ENCODE measurements at places on chromosomes 6 and 20.

- DNase-seq: no peak
Measured at GRCh38 chr20:3635346-3635745, 27.9 kb downstream of the GFRA4 start.

- DNase-seq: no peak
Measured at GRCh38 chr20:14600527-14600926, 263.1 kb upstream of the FLRT3 start.

DNA sequence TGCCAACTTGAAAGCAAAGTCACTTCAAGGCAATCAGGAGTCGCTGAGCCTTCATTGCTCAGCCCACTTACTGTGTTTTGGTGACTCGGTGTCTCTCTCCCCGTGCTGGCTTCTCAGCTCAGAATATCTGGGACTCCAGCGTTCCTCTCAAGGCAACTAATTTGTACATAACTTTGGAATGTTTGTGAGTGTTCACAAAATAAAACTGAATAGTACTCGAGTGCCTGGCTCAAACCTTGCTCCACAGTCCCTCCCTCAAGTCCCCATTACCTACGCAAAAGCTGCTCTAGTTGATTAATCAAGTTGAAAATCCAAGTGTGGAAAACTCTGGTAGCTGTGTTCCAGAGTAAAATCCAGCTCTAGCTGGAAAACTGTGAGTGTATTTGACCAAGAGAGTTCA, 8.6 kb downstream of the IPCEF1 start:
- no peak for DNase-seq

DNA sequence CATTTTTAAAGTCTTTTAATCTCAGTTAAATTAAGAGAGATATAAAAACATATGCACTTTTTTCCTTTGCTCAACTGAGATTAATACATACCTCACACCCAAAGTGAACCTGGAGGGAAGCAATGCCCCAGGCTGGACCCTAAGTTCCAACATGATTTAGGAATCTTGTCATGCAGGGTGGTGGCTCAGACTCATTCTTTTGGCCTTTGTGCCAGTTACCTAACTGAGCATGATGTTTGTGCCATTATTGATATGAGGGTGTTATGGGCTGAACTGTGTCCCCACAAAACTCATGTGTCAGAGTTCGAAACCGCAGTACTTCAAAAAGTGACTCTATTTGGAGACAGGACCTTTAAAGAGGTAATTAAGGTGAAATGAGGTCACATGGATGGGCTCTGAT, 188.0 kb downstream of the ARHGAP18 start:
- DNase-seq: no peak

DNA sequence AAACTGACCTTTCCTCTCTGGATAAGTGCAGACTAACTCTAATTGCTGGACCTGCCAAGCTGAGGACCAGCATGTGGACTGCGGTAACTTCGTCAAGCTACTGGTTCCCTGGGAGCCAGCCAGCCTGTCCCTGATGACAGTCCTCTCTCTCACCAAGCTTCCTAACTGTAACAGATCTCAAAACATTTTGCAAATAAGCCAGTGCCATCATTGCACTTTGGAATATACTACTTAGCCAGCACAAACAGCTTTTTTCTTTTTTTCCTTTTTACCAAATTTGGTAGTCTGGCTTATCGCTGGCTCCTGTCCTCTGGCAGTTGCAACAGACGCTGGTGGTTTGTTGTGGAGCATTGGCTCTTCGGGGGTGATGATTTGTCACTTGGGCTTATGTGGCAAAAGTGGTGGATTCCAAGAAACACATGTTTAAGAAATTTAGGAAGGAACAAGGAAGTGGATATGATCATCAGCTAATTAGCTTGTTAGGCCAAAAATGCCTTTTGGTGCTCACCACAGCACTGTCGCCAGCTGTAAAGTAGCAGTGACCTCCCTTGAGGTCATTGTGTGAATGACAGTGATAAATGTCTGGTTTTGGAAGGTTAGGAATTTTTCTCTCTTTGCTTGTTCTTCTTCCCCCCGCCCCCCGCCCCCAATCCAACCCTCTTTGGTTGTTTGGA, 171.7 kb downstream of the CLIC5 start:
- peak; percentile 82 for DNase-seq

GRCh38 chr6:134437376-134437775, 119.5 kb upstream of the SGK1 start:
- peak; percentile 44 for DNase-seq

- peak; percentile 91 for DNase-seq
Measured at GRCh38 chr6:56693246-56693607, 50.5 kb upstream of the DST start.

DNA sequence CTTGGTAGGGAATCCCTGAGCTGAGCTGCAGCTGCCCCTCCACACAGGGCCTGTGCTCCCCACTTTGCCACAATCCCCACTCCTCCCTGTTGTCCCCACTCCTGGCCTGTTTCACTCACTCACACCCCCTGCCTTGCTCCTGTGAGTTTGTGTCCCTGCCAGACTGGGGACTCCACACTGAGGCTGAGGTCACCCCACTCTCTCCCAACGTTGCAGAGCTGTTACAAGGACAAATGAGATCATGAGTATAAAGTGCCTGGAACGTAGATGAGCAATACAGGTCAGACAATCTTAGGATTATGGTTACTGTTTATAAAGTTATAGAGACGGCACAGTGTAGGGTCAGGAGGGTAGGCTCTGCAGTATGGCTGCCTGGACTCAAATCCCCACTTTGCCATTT, 426.0 kb upstream of the SULF2 start:
- no peak for DNase-seq

GRCh38 chr6:144485531-144485930, 200.4 kb downstream of the UTRN start:
- DNase-seq: no peak

DNA sequence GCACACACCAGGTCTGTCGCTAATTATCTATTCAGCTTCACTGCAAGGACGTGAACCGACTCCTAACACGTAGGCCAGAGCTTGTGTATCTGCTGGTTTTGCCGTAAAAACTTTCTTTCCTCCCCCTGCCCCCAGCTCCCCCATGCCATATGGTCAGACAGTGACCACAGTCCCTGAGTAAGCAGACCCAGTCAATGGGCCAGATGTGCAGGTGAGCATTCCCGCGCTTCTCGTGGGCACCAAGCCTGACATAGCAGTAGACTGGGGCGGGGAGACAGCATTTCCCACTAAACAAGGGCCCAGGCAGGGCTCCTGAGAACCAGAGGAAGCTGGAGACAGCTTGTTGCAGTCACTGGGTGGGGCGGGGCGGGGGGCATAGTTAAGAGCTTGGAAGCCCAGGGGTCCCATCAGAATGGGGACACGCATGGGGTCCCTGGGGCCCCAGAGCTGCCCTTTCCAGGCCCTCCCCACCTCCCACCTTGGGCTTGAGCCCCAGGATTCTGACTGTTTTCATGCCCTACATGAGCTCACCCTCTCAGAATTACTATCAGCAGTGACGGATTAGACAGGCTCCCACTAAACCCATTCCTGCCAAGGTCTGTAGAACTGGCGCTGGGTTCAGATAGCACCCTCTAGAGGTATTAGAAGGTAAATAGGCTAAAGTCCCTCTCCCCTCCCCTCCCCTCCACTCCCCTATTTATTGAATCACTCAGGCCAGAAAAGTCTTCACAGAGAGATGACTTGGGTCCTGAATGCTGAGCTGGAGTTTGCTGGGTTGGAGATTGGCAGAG, 51.8 kb downstream of the CDH26 start:
- peak; percentile 4 for DNase-seq

GRCh38 chr6:10531503-10531902, 10.4 kb downstream of the GCNT2 start:
- DNase-seq: no peak

GRCh38 chr6:141540207-141540606, 592.5 kb upstream of the GJE1 start:
- DNase-seq: peak; percentile 28

DNA sequence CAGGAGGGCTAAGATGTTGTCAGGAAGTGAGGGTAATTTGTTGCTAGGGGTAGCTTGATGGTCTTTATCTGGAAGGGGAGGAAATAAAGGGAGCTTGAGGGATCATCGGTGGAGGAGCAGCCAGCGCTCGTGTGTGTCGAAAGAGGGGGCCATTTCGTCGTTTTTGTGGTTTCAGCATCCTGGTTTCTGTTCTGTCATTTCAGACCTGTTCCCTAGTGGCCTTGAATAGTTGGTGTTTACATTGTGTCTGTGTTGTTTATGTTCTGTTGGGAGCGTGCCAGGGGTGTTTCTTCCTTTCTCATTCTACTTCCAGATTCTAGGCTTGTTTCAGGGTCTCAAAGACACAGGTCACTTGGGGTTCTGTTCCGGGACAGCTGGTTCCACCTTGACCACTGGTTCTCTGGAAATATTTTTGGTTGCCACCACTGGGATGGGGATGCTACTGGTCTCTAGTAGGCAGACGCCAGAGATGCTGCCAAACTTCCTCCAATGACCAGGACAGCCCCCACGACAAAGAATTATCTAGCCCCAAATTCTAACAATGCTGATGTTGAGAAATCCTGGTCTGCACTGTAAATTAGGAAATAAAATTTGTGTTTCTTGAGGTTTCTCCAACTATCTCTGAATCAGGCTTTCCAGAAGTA, 113.9 kb upstream of the NAA20 start:
- DNase-seq: no peak

- no peak for DNase-seq
Measured at GRCh38 chr6:16839631-16840179, 78.4 kb upstream of the ATXN1 start.

DNA sequence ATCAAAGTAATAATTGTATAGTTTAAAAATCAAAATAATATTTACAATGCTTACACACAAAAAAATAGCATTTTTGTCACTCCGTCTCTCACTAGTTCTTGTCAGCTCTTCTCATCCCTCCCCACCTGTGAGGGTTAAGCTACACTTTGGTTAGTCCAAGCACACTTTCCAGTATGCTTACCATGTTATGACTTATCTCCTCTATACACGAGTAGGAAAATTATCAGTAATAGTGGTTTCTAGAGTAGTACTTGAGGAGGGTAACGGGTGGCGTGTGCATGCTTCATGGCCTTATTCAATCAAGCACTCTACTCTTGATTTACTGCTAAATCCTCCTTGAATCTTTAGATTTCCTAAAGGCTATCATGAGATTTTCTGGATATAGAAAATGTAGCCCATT, 443.7 kb downstream of the UTRN start:
- no peak for DNase-seq

GRCh38 chr6:125804264-125804663, 13.5 kb downstream of the NCOA7 start:
- no peak for DNase-seq

GRCh38 chr6:86017236-86017635, 374.6 kb upstream of the SYNCRIP start:
- DNase-seq: no peak

DNA sequence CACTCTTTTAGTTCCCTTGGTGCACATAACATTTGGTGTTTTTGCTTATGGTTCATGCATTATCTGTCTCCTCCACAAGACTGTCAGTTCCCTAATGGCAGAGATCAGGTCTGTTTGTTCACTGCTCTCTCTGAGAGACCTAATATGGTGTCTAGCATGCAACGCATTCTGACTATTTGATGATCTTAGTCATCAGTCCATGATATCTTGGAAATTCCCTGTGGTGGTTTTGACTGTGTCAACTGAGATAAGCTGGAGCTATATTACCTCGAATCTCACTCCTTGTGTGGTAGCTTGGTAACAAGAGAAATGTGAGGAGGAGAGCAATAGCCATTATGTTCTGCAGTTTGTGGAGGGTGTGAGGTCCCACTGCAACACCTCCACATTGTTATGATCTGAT, 229.8 kb downstream of the FRK start:
- DNase-seq: no peak

DNA sequence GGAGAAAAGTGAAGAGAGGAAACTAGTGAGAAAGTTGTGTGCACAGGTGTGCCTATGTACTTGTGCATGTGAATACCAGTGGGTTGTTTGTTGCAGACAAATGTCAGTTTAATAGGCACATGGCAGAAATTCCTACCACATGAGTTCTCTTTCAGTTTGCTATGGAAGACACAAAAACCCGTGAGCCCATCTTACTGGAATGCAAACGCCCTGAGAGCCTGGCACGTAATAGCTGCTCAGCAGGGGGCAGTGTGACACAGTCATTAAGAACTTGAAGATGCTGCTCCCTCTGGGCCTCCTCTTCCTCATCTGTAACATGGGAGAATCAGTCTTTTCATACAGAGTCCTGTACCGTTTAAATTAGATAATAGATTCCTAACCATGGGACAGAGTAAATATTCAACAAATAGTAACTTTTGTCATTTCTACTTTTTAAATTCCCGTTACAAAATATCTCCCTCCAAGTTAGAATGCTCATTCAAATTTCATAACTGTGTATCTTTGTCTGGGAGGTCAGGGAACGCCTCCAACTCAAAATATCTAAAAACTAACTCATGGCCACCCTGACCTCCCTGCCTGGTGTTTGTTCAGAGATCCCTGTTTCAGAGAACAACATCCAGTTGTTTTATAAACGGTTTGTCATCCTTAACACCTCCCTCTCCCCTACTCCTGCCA, 802.9 kb downstream of the MAFB start:
- DNase-seq: peak; percentile 93

DNA sequence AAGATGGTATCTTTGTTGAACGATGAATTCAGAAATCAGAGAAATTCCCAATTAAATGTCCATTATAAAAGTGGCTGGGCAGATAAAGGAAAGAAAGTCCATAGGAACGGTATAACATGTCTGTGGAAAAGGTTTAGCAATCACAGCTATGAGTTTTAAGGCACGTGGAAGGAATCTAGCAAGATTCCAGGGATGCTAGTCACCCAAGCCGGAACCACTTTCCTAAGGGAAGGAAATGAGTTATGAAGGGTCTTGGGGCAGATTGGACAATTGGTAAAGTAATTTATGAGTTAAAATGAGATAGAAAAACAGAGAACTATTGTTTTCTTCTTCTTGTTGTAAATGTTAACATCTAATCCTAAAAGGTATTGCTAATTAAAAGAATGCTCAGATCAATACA, 384.8 kb downstream of the ADGRB3 start:
- DNase-seq: peak; percentile 76

- no peak for DNase-seq
Measured at GRCh38 chr6:492178-492577, 100.6 kb downstream of the IRF4 start.

GRCh38 chr20:41609474-41609873, 8.7 kb downstream of the CHD6 start:
- no peak for DNase-seq

DNA sequence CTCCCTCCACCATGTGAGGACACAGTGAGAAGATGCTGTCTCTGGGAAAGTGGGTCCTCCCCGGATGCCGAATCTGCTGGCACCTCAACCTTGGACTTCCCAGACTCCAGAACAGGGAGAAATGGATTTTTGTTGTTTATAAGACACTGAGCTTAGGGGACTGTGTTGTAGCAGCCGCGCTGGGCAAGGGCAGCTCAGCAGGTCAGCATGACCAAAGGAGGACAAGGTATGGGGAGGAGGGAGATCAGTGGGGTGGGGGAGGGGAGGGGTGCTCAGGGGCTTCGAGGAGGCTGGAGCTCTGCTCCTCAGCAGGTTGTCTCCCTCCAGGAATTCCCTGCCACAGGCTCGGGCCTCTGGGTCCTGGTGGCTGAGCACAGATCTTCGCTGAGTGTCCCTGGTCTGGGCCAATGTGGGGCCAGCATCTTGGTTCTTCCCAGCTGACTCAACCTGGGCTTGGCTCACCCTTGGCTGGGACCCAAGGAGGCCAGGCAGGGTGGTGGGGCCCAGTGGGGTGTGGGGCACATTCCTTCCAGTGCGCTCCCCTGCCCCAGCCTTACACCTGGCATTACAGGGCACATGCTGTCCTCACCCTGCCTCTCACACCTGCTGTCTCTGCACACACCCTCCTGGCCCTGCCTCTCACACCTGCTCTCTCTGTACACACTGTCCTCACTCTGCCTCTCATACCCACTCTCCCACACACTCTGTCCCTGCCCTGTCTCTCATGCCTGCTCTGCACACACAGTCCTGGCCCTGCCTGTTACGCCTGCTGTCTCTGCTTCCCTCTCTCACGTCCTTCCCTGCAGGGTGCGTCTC, 107.3 kb downstream of the SYCP2 start:
- DNase-seq: no peak

Data from fibroblast of skin of right biceps (primary cell).